ENCODE measurements at places on chromosomes 4 and X.
A peak's percentile ranks its signal among the peaks of the same experiment; 100 is the strongest.

DNA sequence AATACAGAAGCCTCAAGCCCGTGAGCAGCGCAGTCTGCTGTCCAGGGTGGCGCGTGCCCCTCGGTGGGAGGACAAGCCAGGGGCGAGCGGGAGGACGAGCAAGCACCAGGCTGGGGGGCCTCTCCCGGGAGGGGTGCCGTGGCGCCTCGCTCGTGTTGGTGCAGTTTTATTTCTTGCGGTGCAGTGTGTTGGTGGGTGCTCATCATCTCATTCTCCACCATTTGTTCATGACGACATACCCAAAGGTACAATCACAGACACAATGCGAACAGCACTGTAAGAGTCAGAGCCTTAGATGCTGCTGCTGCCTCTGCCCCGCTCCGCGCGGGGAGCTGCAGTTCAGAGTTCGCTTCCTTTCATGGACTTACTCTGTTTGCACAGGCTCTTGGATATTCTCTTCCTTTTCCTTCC lies 30.3 kb downstream of the RGS12 start:
- DNase-seq: no peak

- DNase-seq: peak; percentile 59
Measured at GRCh38 chr4:26372525-26373172, 51.8 kb downstream of the RBPJ start.

DNA sequence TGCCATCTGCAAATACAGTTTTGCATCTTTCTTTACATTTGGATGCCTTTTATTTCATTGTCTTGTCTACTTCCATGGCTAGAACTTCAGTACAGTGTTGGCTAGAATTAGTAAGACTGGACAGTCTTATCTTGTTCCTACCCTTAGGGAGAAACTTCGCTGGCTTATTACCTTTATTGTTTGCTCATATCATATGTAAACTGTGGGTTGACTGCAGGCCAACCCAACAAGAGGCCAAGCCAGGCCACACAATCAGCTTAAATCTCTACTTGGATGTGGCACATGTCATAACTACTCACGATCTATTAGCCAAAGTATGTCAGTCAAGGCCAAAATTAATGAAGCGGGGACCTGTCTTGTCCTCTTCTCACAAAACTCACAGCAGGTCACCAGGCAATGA lies 144.1 kb downstream of the THOC2 start:
- no peak for DNase-seq

DNA sequence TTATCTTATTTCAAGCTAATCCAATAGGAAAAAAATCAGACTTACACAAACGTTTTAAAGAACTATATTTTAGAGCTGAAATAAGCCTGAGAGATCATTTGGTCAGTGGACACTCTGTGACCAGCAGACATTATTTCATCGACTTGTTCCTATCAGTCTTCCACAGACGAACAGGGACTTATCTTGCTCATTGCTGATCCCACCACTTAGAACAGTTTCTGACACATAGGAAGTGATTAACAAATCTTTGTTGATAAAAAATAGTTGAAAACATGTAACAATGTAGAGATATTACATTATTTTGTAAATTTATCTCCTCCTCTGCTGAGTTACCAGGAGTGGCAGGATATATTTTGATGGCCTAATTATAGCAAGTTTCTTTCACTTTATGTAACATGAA lies 65.8 kb downstream of the TAPT1 start:
- no peak for DNase-seq

All from epithelial cell of esophagus (primary cell).